ENCODE measurements at places on chromosomes 3 and 15. TPM values are rescaled to one million over a fixed set of nuclear protein-coding genes. Genes with fewer than 3 reads are reported as not detected.
A peak's percentile ranks its signal among the peaks of the same experiment; 100 is the strongest.

Gene PRRT3
- total RNA-seq, result 11.3 TPM

DNA sequence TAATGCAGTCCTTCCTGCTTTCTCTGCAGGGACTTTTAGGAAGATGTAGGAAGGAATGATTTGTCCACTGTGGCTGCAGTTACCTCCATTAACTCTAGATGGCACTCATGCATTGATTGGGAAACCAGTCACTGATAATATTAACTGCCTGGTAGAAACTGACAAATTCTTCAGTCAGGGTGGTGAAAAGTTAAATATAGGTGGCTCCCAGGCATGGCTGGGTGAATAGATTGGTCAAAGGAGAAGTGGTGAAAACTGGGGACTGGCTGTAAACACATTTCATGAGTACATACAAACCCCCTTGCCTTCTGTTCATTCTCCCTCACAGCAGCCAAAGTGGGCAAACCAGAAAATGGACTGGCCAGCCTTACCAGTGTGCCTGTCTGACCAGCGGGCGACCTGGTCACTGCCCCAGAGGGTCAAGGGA lies 333.4 kb downstream of the THSD4 start:
- DNase-seq, result no peak
- H3K27me3 ChIP-seq, result no peaks in the 10 kb centered on the region

GRCh38 chr3:29591579-29591978 lies 310.7 kb downstream of the RBMS3 start:
- no peak for DNase-seq
- H3K4me3 ChIP-seq, result no peak overlapping the region
- H3K27me3 ChIP-seq, result no peaks in the 10 kb centered on the region
- peaks cover 5% of the 10 kb centered on the region for H3K4me1 ChIP-seq
- peaks cover 3% of the 10 kb centered on the region for H3K36me3 ChIP-seq

Gene NOX5
- 0.12 TPM for total RNA-seq

DNA sequence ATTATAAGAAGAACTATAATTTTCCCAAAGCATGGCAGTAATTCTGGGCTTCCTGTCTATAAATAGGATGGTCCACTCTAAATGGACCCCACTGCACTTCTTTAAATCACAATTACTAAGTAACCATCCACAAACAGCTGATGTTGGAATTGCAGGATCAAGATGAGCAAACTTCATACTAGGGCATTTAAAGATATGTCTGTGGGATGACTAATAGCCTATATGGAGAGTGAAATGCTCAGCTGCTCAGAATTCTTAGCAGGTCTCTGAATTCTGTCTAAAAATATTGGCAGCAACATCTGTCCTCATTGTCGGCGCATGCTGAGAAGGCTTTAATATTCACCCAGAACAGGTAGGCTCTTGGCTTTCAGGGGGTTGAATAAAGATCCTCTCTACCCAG lies 140.4 kb downstream of the SATB1 start:
- no peaks in the 10 kb centered on the region for H3K4me1 ChIP-seq
- peaks cover 5% of the 10 kb centered on the region for H3K36me3 ChIP-seq
- no peak overlapping the region for H3K4me3 ChIP-seq
- H3K27ac ChIP-seq, result no peak overlapping the region

DNA sequence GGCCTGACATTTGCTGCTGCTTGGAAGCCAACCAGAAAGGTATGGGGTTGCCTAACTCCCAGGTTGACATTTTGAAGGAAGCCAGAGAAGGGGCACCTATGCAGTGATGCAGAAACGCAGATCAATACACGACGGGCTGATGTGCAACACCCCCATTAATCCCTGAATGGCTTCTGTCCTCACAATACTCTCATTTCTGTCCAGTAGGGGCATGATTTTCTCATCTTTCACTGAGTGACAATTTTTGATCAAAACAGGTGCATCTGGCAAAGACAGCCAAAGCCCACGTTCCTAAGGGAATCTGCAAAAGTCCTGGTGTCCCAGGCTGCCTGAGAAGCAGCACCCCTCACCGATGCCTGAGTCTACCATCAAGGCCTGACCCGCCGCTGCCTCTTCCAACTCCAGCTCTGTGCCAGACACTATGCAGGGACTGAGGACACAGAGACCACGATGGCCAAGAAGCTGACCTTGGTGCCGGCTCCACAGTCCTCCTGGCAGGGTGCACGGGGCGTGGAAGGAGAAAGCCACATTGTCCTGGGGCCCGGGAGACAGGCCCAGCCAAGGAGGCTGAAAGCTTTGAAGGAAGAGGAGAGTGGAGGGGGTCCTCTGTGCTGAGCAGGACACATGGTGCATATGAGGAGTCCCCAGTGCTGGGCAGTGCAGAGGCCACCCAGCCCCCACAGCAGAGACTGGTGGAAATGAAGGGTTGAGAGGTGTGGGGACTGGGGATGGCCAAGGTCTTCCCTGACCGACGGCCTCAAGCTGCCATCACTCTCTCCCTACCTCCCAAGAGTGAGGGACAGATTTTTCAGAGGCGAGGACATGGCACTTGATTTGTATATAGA lies 159.6 kb downstream of the NUP210 start:
- no peak overlapping the region for H3K4me3 ChIP-seq
- no peak for DNase-seq
- H3K27ac ChIP-seq, result no peak overlapping the region
- H3K36me3 ChIP-seq, result no peaks in the 10 kb centered on the region
- H3K27me3 ChIP-seq, result peaks cover 7% of the 10 kb centered on the region

- peaks cover 4% of the 10 kb centered on the region for H3K4me1 ChIP-seq
- no peak overlapping the region for H3K4me3 ChIP-seq
- H3K27ac ChIP-seq, result no peak overlapping the region
- no peaks in the 10 kb centered on the region for H3K36me3 ChIP-seq
- no peak for DNase-seq
Measured at GRCh38 chr3:103393395-103394186, 958.8 kb downstream of the ZPLD1 start.

Gene GPR149
- 0.14 TPM for total RNA-seq

Gene TMC3
- 0.10 TPM for total RNA-seq

GRCh38 chr3:67517781-67518180 lies 136.6 kb downstream of the SUCLG2 start:
- no peak overlapping the region for H3K27ac ChIP-seq
- peaks cover 20% of the 10 kb centered on the region for H3K36me3 ChIP-seq
- H3K27me3 ChIP-seq, result no peaks in the 10 kb centered on the region
- DNase-seq, result no peak
- H3K4me3 ChIP-seq, result no peak overlapping the region
- peaks cover 6% of the 10 kb centered on the region for H3K4me1 ChIP-seq

Gene TRIM42
- not detected for total RNA-seq

Gene LYZL4
- not detected for total RNA-seq

Gene TIPIN
- total RNA-seq, result 14.3 TPM

Gene FOXL2
- total RNA-seq, result 0.75 TPM

- peaks cover 17% of the 10 kb centered on the region for H3K27me3 ChIP-seq
- no peak overlapping the region for H3K4me3 ChIP-seq
- peak; percentile 50 for DNase-seq
- no peak overlapping the region for H3K27ac ChIP-seq
Measured at GRCh38 chr3:194974468-194975135, 288.9 kb downstream of the FAM43A start.

DNA sequence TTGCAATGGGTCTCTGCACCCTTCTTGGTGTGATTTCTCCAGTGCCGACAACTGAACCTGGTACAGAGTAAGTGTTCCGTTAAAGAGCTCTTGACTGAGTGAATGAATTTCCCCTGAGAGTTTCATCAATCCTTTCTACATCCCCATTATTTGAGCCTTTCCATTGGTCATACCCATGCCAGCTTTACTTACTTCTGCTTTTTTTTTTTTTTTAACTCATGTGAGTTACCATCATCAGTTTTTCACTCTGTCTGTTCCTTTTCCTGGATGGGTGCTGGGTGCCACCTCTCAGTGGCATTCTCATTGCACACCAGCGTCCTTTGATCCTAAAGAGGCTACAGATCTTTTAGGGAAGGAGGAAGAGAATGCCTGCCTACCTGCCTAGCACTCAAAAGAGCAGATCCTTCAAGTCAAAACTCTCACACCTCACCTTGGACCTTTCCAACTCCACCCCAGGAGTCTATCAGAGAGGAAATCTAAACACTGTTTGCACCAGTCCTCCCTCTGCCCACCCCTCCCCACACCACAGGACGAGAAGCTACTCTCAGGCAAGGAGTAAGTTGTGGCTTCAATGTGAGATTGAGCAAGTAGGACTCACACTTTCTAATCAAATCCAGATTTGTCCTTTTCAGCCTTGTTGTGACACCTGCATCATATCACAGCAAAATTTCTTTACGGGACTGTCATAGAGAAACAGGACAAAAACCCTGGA lies 13.1 kb upstream of the USP3 start:
- H3K36me3 ChIP-seq, result no peaks in the 10 kb centered on the region
- no peak overlapping the region for H3K27ac ChIP-seq
- H3K4me3 ChIP-seq, result no peak overlapping the region

Gene CLDN16
- total RNA-seq, result 0.10 TPM

GRCh38 chr3:196232154-196232881 lies 16.0 kb downstream of the SLC51A start:
- peaks cover 9% of the 10 kb centered on the region for H3K36me3 ChIP-seq
- no peak overlapping the region for H3K4me3 ChIP-seq
- no peaks in the 10 kb centered on the region for H3K4me1 ChIP-seq
- no peaks in the 10 kb centered on the region for H3K27me3 ChIP-seq
- no peak for DNase-seq

GRCh38 chr3:45929042-45929679 lies 14.1 kb upstream of the CXCR6 start:
- no peak overlapping the region for H3K27ac ChIP-seq
- no peaks in the 10 kb centered on the region for H3K4me1 ChIP-seq
- DNase-seq, result no peak
- peaks cover 18% of the 10 kb centered on the region for H3K36me3 ChIP-seq
- no peaks in the 10 kb centered on the region for H3K27me3 ChIP-seq

GRCh38 chr3:33646406-33646805 lies 71.6 kb downstream of the CLASP2 start:
- no peaks in the 10 kb centered on the region for H3K27me3 ChIP-seq
- H3K36me3 ChIP-seq, result no peaks in the 10 kb centered on the region
- H3K4me1 ChIP-seq, result peaks cover 9% of the 10 kb centered on the region
- no peak overlapping the region for H3K4me3 ChIP-seq
- no peak for DNase-seq

Gene PIGBOS1
- total RNA-seq, result 10.2 TPM

DNA sequence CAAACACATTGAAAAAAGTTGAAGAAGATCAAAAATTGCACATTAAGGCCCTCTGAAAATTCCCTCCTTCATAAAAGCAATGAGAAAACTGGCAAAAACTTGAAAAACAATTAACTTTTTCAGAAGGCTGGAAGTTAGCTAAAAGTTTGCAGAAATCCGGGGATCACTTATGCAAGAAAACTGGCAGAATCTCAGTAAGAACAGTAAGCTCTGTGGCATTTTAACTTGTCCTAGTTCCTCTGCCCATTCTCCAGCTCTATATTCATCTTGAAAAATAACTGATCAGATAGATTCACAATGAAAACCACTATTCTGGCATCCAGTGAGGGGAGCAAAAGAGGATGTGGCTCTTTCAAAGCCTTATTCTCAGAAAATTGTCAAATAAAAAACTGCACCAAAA lies 566.8 kb downstream of the NTRK3 start:
- H3K4me3 ChIP-seq, result no peak overlapping the region
- H3K36me3 ChIP-seq, result no peaks in the 10 kb centered on the region
- H3K4me1 ChIP-seq, result no peaks in the 10 kb centered on the region
- H3K27me3 ChIP-seq, result peaks cover 9% of the 10 kb centered on the region
- DNase-seq, result no peak
- no peak overlapping the region for H3K27ac ChIP-seq

Gene SOX14
- total RNA-seq, result 0.29 TPM

Gene IL5RA
- total RNA-seq, result 0.14 TPM

Gene ALG1L2
- 2.1 TPM for total RNA-seq

Gene LDHAL6B
- not detected for total RNA-seq

- H3K27ac ChIP-seq, result no peak overlapping the region
- no peak for DNase-seq
Measured at GRCh38 chr15:43294091-43294706, 27.5 kb upstream of the TGM5 start.

DNA sequence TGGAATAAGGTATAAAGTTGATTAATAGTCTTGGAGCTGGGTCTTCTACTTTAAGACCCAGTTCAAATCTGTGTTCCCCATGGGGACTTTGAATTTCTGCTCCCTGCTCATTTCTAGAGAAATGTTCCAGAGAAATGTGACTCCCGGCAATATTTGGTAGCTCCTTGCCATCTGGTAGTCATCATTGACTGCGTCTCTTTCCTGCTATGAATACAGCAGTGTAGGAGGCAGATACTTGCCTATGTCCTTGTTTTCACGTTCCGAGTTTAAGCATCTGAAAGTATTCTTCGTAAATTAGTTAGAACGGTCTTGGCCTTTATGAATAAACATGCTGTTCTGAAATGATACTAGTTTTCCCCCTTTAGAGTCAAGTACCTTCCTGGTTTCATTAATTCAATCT lies 352.9 kb downstream of the PTPRG start:
- H3K36me3 ChIP-seq, result peaks cover 7% of the 10 kb centered on the region
- H3K27ac ChIP-seq, result peak overlapping the region; percentile 18
- peaks cover 35% of the 10 kb centered on the region for H3K4me1 ChIP-seq

Gene LRRC28
- 26.9 TPM for total RNA-seq

Gene LRRIQ4
- total RNA-seq, result not detected

GRCh38 chr3:194685065-194685717 lies 492 bp upstream of the FAM43A start:
- peaks cover 55% of the 10 kb centered on the region for H3K27me3 ChIP-seq
- no peaks in the 10 kb centered on the region for H3K36me3 ChIP-seq
- peaks cover 37% of the 10 kb centered on the region for H3K4me1 ChIP-seq

- peaks cover 7% of the 10 kb centered on the region for H3K36me3 ChIP-seq
- H3K4me3 ChIP-seq, result no peak overlapping the region
- no peak for DNase-seq
Measured at GRCh38 chr15:75590239-75590638, 11.1 kb upstream of the PTPN9 start.

GRCh38 chr3:126445506-126445905 lies 30.2 kb downstream of the ZXDC start:
- no peak for DNase-seq
- no peak overlapping the region for H3K27ac ChIP-seq
- no peaks in the 10 kb centered on the region for H3K36me3 ChIP-seq
- peaks cover 6% of the 10 kb centered on the region for H3K4me1 ChIP-seq
- no peaks in the 10 kb centered on the region for H3K27me3 ChIP-seq

DNA sequence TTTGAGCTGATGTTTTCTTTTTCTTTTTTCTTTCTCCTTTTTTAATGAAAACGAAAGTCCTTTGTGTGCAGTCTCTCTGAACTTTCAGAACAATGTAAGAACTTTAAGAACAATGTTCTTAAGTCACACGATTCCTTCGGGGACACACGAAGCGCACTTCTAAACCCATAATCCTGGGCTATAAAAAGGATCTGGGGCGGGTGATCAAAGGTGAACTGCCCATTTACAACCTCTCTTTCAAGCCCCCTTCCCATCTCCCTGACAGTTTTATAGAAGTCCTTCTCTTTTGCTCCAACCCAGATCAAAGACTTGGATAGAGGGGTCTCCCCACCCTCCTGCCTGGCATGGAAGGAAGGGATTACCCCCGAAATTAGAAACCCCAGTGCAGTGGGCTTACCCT lies 126.8 kb downstream of the BDH1 start:
- DNase-seq, result no peak
- H3K4me3 ChIP-seq, result peak overlapping the region; percentile 46
- H3K27ac ChIP-seq, result no peak overlapping the region
- H3K27me3 ChIP-seq, result peaks cover 21% of the 10 kb centered on the region
- no peaks in the 10 kb centered on the region for H3K36me3 ChIP-seq

Gene CAV3
- total RNA-seq, result not detected

Measured in type B pancreatic cell (in vitro differentiated cells).